ENCODE measurements at places on chromosomes 6 and 20.

GRCh38 chr6:139708337-139709199, 334.1 kb upstream of the CITED2 start:
- DNase-seq, result no peak

DNA sequence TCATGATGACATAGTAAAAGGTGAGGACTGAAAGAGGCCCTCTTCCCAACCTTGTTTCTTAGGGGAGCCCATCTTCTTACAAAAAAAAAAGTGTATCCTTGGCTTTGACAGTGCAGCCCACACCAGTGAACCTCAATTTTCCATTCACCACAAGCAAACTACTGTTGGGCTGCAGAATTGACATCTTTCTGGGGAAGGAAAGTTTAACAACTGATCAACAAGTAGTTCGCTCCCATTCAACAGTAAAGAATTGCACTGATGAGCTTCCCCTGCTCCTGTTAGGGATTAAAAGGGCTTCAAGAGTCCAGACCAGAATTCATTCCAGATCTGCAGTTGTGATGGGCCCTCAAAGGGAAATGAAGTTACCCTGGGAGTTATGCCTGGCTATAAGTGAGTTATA, 13.9 kb upstream of the CLIC5 start:
- DNase-seq, result no peak

DNA sequence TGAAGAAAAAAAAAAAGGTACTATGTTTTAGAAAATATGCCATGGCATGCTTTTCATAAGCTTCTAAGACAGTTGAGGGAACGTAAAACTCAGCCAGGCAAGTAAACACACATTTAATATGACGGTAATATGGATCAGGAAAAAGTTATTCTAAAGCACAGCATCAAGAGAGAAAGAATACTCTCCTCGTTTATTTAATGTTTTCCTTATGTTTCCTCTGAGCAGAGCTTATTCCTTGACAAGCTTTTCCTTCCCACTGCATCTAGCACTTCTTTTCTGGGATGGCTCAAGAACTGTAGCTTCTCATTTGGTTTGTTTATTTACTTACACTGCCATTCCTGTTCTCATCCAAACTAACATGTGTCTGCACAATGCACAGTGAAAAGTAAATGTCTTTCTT, 2.7 kb upstream of the RSPO3 start:
- DNase-seq, result no peak

DNA sequence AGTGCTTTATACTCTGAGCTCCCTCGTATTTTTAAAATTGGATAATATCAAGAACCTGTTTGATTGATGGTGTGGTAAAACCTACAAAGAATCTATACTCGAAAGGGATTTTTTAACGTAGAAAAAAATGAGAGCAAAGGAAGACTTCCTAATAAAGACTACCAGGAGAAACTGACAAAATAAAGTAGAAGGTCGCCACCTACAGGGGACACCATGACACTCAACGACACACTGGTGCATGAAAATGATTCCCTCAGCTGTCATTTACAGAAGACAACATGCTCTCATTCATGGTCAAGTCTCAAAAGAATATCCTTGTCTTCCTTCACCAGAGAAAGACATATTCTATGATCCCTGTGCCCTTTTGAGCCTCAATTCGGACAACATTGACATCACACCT, 10.1 kb upstream of the NHSL1 start:
- DNase-seq, result peak; percentile 24

DNA sequence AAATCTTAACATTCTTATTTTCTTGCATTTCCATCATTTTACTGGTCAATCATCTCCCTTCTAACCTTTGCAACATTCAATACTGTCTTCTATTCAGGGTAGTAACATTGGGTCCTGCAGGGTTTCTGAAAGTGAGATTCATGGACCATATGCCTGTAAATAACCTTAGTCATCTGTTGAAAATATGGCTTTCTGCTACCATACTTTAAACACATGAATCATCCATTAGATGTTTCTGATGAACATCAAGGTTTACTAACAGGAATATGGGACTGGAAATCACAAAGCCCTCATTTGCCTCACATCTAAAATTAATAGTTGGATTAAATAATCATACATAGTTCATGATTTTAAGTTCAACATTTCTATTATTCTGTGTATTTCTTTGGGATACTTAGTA, 475.9 kb upstream of the MARCKS start:
- DNase-seq, result no peak

DNA sequence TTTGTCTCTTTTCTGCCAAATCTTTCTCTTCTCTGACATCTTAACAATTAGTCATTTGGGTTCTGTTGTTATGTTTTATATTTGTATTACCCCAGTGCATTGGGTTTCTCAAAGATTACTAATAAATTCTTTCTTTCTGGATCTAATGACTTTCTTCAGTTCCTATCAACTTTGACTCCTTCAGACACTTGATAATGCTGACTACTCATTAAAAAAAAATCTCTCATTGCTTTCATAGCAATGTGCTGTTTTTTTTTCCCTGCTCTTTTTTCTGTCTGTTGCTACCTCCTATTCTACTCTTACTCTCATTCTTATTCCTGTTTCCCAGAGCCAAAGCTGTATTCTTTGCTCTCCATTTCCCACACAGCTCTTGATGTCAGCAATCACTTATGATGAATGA, 81.3 kb upstream of the MAP3K7 start:
- DNase-seq, result no peak

GRCh38 chr6:27791182-27791943, 120.8 kb downstream of the OR2B2 start:
- peak; percentile 81 for DNase-seq

DNA sequence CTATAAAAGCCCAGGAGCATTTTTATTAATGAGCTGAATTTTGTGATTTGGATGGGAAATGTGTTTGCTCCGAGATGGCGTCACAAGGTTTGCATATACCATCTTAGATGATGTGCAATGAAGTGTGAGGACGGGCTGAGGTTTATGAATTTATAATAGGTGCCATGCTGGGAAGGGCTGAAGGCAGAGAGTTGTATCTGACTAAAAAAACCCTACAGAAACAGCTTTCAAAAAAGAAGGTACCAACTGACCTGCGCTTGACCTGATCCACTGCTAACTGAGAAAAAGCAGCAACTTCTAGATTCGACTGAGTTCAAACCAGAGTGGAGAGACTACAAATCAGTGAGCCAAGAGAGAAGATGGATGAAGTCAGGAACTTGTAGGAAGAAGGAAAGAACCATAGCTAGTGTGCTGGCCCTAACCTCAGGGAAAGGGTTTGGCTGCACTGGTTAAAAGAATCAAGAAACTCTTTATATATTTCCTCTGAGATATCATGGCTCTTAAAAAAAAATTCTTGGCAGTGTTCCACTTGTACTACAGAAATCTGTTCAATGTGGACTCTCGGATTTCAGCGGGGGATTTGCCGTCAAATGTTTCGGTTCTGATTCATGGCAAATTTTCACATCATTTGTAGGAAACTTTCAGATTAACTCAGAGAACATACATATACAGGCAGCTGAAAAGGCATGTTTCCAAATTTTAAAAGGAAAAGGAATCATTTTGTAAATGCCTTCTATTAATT, 56.5 kb upstream of the HDGFL1 start:
- DNase-seq, result no peak

DNA sequence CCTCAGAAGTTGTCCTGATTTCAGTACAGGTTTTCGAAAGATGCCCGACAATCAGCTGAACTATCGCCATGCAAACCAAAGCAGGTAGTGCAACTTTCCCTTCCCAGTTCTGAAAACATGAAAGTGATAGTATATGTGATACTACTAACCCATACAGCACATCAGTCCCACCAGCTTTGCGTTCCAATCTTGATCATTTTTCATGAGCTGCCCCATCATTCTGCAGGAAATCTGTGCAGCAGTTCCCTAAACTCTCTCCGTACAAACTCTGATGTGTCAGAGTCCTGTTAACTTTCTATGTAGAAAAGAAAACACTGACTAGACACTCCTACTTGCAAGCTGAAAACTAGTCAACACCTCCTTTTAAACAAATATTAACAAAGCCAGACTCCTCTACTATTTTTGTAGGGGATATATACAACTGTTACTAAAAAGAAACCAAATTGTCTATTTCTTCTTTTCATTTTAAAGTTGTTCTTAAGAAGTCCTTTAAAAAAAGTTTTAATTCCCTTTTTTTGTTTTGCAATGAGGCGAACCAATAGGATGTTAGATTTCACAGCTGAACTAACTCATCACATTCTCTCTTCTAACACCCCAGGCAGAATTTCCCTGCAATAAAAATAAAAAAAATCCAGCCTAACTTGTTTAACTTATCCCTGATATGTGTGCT, 99.6 kb upstream of the DST start:
- DNase-seq, result no peak

GRCh38 chr6:125203395-125203794, 49.8 kb downstream of the TPD52L1 start:
- DNase-seq, result no peak

DNA sequence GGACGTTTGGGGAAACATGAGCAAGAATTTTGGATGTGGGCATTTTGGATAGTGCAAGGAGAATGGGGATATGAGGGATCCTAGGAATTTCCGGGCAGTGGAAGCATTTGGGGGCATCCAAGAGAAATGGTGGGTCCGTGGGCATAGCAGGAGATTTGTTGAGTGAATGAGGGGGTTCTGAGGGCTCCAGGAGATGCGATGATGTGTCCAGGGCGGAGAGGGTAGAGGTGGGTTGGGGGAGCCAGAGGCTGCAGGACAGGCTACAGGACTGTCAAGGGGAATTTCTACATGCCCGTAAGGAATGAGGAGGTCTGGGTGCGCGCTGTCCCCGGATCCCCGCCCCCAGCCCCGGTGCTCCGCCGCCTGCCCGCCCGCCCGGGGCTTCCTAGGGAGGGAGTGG, 364 bp downstream of the FRS3 start:
- DNase-seq, result no peak

- DNase-seq, result no peak
Observed at GRCh38 chr6:105769987-105770386, 316.1 kb upstream of the PRDM1 start.

DNA sequence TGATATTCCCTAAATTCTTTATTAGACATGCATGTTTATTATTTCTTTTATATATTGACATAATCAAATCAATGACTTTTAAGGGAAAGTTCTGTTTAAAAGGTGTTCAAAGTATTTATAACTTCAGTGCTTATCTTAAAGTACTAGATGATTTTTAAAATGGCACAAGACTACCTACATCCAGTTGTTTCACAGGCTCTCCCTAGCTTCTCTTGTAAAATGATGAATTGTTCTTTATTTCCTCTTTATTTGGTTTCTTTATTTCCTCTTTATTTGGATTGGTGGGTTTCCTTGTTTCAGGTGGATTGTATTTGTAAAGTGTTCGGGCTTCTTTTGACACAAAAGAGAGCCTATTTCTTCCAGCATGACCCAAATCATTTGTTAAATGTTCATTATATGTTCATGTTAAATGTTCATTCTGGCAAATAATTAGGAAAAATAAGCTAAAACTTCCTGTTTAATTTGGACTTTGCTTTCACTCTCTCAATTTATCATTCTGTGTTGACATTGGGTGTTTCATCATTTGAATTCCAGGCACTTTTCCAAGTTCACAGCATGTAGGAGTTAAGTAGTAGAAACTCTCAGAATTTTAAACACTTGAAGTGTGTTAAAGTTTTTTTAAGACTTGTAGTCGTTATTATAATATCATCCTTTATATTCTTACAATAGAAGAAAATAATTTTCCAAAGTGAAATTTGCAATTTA, 24.6 kb downstream of the MLIP start:
- no peak for DNase-seq

- no peak for DNase-seq
Observed at GRCh38 chr6:167329014-167329413, 4.1 kb downstream of the TTLL2 start.

GRCh38 chr6:75230484-75231325, 12.9 kb downstream of the COX7A2 start:
- DNase-seq, result peak; percentile 15

GRCh38 chr6:46989398-46989797, 52.7 kb downstream of the ADGRF1 start:
- DNase-seq, result no peak

GRCh38 chr6:10558565-10558964, 37.4 kb downstream of the GCNT2 start:
- peak; percentile 49 for DNase-seq

- DNase-seq, result peak; percentile 38
Observed at GRCh38 chr20:45406260-45407066, 1.6 kb upstream of the DBNDD2 start.

- no peak for DNase-seq
Observed at GRCh38 chr6:33770124-33770832, 18.7 kb downstream of the LEMD2 start.

GRCh38 chr20:57079031-57080005, 187.1 kb downstream of the BMP7 start:
- no peak for DNase-seq

Data from SHP77 (cell line).